OCI-M1 (cell line): ENCODE measurements at places on chromosomes 6 and 20.
A peak's percentile ranks its signal among the peaks of the same experiment; 100 is the strongest.

DNA sequence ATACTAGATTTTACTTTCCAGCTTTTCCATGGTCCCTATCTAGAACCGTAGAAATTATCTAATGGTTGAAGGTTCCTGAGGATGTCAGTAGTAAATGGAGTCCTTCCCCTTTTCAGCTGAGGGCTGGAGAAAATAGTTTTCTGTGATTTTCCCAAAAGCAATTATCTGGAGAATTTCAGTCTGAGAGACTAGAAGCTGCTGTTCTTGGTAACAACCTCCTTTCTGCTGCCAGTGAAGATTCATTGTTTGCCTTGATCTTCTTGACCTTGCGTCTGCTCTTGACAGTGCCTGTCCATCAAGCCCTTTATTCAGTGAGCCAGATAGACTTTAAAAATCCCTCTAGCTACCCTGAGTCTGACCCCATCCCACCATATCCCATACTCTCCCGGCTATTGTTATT is 73.1 kb downstream of the PHACTR2 start:
- peak; percentile 28 for DNase-seq

DNA sequence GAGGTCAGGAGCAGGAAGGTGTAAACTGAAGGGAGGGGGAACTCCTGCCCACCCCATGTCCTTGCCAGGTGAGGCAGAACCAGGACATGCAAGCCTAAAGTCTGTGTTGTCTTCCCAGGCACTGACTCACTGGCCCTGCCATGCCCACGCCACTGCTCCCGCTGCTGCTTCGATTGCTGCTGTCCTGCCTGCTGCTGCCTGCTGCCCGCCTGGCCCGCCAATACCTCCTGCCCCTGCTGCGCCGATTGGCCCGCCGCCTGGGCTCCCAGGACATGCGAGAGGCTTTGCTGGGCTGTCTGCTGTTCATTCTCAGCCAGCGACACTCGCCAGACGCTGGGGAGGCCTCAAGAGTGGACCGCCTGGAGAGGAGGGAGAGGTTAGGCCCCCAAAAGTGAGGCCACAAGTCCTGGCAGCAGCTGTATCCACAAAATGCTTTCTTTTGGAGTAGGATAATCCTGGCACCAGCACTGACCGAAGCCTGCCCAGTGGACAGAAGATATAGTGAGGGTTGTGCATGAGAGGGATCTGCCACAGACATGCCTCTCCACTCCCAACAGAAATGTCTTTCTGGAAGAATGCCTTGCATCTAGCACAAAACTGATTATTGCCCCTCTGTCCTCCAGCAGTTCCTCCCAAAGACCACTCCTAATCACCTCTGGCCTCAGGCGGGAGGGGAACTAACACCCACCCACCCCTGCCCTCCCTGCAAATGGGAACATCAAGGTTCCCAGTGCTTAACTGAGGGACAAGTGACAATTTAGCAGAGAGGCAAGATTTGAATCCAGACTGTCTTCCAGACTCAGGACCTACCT is 812 bp downstream of the MYMX start:
- no peak for DNase-seq

DNA sequence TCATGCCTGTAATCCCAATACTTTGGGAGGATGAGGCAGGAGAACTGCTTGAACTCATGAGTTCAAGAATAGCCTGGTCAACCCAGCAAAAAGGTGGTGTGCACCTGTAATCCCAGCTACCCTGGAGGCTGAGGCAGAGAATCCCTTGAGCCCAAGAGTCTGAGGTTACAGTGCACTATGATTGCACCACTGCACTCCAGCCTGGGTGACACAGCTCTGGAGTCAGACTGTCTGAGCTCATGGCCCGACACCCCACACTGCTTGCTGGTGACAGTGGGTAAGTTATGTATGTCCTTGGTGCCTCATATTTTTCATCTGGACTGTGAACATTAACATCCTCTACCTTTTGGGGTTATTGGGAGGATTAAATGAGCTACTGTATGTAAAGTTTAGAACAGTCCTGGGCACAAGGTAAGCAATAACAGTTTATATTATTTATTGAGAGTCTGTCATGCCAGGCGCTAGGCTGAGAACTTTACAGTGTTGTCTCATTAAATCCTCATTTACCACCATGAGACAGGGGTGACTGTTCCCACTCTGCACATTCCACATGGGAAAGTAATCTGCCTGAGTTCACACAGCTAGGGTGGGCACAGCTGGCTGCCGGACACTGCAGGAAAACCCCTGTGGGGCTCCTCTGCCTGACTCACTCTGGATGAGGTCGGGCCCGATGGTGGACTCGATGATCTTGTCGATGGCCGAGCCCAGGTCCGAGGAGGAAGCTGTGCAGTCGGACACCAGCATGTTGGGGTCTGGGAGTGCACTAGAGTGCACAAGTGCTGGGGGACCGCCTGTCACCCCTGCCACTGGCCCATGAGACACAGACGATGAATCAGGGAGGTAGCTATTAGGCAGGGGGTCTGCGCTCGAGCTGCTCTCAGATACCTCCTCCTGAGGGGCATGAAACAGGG is 2.9 kb downstream of the ZNF335 start:
- DNase-seq: no peak

DNA sequence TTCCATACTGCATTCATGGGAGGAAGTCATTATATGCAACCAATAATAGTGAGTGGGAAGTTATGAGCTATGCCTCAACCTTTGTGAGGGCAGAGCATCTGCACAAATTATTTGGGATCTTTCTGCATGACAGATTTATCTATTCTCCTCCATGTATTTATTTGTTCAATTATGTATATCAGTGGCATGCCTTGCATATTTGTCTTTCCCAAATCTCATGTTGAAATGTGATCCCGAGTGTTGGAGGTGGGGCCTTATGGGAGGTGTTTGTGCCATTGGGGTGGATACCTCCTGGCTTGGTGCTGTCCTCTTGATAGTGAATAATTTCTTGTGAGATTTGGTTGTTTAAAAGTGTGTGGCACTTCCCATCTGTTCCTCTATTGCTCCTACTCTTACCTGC is 1246.0 kb upstream of the CITED2 start:
- DNase-seq: no peak

DNA sequence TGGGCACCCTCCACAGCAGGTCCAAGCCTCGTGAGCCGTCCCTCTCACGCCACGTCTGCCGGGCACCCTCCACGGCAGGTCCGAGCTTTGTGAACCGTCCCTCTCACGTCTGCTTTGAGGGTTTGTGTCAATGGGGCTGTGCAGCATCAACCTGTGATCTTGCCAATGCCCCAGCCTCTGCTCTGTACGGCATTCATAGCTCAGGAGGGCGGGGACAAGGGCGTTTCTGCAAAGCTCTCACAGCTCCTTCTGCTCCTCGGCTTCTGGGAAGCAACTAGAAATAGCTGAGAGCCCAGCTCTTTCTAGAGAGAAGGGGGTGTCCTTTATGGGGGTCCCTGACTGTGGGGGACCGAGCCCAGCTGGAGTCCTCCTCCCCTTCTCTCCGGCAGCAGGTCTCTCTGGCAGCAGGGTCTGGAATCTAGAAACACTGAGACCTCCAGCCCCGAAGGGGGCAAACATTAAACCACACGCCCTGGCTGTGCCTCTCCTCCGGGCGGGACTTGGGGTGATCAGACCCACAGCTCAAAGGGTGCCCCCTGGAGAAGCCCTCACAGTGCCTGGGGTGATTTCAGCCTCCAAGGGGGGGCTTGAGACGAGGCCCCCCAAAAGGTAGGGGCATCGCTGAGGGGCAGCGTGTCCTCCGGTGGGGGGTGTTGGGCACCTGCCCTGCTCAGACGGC is 41.2 kb upstream of the CHRNA4 start:
- no peak for DNase-seq

GRCh38 chr20:1441133-1441532 is 25.5 kb downstream of the NSFL1C start:
- DNase-seq: no peak

DNA sequence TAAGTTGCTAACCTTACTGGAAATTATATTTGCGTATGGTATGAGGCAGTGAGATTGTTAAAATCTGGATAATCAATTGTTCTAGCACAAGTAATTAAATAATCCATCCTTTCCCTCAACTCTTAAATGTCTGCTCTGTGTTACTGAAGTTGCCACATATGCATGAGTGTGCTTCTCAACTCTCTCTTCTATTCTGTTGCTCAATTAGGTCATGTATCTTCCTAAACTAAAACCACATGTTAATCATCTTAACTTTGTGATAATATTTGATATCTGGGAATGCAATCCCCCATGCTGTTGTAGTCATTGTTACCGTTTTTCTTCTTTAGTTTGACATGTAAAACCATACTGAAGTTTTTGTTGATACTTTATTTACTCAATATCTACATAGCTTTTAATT is 63.5 kb upstream of the STMND1 start:
- DNase-seq: no peak

DNA sequence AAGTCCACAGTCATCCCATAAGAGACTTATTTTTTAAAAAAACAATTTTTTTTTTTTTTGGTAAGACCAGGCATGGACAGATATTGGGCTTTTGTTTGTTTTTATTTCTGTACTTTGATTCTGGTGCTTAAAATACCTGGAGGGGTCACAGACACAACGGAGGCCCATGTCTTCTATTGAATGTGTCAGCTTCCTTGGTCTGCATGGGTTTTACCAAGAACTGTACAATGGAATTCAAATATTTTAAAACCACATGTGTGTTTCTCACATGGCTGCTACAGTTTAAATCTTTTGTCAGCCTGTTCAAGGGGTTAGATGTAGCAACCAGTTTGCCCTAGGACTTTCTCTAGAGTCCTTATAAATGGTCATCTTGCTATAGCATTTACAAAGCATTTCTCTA is 139.8 kb downstream of the SOX4 start:
- DNase-seq: no peak

- DNase-seq: peak; percentile 73
These were observed 12.7 kb downstream of the STX11 start for GRCh38 chr6:144162977-144163376.

GRCh38 chr20:24701668-24702067 is 232.2 kb downstream of the SYNDIG1 start:
- DNase-seq: no peak

- no peak for DNase-seq
These were observed 341.4 kb downstream of the PLCB1 start for GRCh38 chr20:8473459-8473858.

GRCh38 chr20:46699651-46700359 is 9.6 kb upstream of the SLC2A10 start:
- peak; percentile 29 for DNase-seq

GRCh38 chr6:35082733-35083403 is 58.3 kb downstream of the TCP11 start:
- no peak for DNase-seq

GRCh38 chr6:33602180-33602579 is 18.9 kb upstream of the ITPR3 start:
- DNase-seq: peak; percentile 19

DNA sequence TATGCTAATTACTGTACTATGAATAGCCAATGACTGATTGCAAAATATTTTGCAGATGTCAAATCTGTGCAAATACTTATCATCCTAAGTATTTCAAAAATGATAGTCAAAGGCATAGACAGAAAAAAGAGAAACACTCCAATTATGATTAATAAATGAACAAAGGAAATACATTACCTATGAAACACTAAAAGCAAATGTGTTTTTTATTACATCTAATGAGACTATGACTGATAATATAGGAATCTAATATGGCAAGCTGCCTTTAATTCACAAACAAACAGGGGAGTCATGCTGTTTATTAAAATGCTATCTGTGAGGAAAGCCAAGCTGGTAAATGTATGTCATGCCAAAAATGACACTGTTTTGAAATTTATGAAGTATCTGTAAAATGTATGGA is 713.2 kb upstream of the NRSN1 start:
- no peak for DNase-seq

DNA sequence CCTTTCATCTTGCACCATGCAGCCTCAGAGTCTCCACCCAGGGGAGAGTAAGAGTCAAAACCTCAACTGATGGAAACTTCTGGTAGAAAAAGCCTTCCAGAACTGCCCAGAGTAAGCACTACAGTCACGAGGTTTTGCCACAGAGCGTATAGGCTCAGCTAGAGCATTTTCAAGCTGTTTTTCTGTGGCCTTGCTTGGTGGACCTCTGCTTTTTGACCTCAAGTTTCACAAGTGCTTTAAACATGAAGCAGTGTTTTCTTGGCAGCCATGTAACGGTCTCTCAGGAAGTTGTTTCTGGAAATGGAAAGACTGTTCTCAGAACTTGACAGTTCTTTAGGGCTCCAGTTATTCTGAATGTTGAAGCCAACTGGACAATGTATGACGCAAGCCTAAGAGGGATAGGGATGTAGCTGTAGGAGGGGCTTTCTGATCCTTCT is 146.5 kb downstream of the ZDHHC14 start:
- peak; percentile 82 for DNase-seq

DNA sequence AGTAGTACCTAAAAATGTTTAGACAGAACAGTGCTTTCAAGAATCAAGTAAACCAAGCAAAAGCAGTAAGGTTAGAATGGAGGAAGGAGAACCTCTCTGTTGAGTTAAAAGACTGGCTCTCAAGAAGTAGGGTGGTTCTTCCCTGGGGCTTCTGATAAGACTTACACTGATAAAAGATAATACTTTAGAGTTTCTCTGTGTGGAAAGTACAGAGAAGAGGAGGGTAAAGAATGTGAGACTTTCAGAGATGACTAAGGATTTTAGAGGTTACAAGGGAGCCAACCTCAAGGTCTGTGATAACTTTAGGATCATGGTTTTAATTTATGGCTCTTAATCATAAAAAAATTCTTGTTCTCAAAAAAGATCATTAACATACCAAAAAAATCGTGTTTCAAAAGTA is 30.9 kb upstream of the ALDH8A1 start:
- DNase-seq: peak; percentile 94

- no peak for DNase-seq
These were observed at the start of gene COL9A1 for GRCh38 chr6:70303034-70303525. Gene COL9A1 (minus strand): TSS chr6:70303084. CDS start chr6:70302924, 160 bp downstream.

- DNase-seq: no peak
These were observed 221.8 kb downstream of the ANKRD60 start for GRCh38 chr20:58006346-58007316.

DNA sequence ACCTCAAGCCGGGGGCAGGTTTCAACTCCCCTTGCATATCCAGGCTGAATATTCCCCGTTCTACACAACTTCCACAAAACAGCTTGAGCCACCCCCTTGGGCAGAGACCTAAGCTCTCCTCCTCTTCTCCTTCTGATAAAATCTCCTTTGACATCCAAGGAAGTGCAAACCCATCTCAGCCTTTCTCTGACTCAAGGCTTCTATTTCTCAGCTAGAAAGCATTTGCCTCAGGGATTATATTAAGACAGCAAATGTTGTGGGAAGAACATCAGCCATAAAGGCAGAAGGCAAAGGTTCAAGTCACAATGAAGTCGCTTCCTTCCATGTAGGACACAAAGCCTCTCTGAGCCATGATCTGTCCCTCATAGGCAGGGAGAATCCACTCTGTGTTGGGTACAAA is 386.6 kb upstream of the ARID1B start:
- no peak for DNase-seq
